Anterior cingulate cortex (tissue), 58 donors: ENCODE measurements at places on chromosomes 12 and 14.

DNA sequence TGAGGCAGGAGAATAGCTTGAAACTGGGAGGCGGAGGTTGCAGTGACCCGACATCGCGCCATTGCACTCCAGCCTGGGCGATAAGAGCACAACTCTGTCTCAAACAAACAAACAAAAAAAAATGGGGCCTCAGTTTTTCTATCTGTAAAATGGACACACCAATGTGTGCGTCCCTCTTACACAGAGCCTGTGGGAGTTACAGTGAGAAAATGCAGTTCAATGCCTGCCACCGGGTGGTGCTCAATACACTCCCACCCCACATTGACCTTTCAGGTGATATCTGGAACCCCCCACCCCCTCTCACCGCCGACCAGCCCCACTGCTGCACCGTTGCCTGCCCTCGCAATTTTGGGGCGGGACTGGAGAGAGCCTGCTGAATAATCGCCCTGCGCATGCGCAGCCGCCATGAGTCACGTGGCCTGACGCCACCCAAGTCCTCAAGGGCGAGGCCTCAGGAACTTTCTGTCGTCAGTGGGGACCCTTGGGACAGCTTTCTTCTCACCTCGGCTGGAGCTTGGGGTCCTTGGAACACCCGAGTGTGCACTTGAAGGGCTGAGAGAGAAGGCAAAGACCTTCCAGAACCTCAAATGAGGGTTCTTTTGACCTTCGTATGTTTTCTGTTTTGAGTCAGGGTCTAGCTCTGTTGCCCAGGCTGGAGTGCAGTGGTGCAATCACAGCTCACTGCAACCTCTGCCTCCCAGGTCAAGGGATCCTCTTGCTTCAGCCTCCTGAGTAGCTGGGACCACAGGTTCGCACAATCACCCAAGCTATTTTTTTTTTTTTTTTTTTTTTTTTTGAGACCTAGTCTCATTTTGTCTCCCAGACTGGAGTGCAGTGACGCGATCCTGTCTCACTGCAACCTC, 14.6 kb upstream of the CABP1 start:
- DNase-seq: no peak

GRCh38 chr14:99884834-99885648, 91.8 kb downstream of the EML1 start:
- no peak for DNase-seq

GRCh38 chr14:68810173-68811153, 17.6 kb upstream of the ZFP36L1 start:
- no peak for DNase-seq

DNA sequence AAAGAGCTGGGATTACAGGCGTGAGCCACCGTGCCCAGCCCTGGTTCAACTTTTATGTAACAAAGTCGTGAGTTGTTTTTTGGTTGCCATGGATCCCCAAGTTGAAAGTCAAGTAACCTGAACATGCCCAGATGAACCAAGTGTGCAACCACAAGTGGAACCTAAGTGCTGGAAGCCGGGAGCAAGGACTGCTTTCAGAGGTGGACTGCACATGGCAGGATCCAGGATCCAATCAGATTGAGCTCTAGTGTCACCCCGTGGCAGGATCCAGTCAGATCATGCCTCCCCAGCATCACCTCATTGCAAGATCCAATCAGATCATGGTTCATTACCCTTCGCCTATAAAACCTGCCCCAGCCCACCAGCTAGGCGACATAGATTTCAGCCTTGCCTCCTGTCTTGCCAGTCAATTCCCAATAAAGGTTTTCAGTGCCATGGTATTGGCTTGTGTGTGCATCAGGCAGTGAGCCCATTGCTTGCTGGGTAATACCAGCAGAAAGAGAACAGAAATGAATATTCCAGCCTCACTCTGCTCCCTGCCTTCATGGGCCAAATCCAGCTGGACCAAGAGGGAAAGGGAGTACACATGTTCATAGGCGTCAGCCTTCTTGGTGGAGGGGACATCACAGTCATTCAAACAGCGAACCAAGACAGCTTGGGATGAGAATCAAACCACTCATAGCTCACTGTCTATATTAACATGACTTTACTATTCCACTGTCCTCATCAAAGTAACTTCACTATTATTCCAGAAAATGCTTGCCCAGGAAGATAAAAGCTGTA, 43.6 kb upstream of the VASH1 start:
- no peak for DNase-seq

DNA sequence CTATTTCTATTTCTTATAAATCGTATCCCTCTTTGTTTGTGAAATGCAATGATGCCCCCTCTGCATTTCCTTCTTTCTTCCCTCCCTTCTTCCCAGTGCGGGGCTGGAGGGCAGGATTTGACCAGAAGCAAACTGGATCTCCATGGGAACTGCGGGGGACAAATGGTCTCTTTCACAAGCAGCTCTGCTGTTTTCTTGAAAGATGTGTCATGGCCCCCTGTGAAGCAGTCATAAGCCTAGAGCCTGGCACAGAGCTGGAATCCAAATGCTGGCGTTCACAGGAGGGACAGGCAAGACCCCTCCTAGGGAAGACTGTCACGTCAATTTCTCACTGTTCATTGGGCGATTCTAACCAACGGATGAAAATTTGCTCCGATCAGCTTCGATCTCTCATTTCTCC, 203.5 kb upstream of the NOS1 start:
- DNase-seq: no peak
